Lung (tissue), 17 donors: ENCODE measurements at places on chromosomes 3 and 15.

DNA sequence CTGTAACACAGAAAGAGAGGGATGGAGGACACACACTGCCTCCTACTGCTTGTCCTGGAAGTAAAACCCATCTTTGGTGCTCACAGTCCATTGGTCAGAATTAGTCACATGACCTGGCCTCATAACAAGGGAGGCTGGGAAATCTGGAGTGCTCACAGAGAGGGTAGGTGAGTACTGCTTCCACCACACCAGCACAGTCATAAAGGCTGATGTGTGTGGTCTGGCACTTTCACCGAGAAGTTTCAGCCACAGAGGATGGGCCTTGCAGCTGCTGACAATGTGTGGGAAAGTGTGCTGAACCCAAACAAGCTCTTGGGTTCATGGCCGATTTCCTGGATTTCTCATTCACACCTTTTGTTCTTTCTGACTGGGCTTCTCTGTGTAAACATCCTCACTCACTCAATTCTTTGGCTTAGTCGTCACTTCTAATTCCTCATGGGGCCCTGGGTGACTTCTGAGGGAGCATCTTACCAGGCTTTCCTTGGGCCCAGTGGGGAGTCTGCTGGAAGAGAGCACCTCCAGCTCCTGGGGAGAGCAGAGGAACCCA, 100.7 kb downstream of the ASB7 start:
- DNase-seq = peak; percentile 29

DNA sequence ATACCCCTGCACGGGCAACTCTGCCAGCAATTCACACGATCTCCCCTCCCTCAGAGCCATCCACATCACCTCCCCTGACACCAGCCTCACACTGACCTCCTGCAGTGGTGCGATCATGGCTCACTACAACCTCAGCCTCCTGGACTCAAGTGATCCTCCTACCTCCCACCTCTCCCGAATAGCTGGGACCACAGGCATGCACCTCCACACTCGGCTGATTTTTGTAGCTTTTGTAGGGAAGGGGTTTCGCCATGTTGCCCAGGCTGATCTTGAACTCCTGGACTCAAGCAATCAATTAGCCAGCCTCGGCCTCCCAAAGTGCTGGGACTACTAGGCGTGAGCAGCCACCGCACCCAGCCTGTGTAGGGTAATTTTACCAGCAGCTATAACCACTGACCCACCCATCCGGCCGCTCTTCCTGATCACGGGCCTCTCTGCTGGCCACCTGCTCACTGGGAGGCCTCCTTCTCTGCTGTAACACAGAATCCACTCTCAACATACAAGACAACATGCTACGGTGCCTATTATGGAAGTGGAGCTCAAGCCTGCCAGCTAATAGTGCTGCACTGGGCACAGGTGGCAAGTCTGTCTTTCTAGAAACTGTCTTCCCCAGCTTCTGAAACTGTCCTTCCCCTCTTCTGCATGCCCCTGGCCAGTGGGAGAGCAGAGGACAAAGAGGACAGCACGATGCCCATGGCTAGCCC, 4.6 kb downstream of the GP9 start:
- DNase-seq = no peak

DNA sequence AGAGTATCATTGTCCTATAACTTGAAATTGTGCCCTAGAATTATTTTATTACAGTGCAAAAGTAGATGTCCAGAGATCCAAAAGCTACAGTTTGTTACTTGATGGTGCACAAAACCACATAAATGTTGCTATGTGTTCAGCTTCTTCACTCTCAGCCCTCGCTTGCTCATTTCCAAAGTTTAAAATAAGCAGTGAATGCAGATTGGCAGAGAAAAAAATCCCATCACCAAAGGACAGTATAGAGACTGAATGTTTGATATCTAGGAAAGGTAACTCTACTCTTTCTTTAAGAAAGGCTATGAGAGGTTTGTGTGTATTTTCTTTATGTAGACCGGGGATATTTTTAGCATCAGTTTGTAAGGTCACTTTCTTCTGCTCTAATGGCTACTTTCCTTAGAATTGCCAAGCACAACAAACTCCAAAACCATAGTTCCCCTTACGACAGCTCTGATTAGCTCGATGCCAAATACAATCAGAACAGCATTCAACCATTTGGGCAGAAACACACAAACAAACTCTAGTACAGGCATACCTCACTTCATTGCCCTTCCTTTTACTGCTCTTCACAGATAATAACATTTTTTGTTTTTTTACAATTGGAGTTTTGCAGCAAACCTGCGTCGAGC, 164.1 kb upstream of the CCDC54 start:
- no peak for DNase-seq

DNA sequence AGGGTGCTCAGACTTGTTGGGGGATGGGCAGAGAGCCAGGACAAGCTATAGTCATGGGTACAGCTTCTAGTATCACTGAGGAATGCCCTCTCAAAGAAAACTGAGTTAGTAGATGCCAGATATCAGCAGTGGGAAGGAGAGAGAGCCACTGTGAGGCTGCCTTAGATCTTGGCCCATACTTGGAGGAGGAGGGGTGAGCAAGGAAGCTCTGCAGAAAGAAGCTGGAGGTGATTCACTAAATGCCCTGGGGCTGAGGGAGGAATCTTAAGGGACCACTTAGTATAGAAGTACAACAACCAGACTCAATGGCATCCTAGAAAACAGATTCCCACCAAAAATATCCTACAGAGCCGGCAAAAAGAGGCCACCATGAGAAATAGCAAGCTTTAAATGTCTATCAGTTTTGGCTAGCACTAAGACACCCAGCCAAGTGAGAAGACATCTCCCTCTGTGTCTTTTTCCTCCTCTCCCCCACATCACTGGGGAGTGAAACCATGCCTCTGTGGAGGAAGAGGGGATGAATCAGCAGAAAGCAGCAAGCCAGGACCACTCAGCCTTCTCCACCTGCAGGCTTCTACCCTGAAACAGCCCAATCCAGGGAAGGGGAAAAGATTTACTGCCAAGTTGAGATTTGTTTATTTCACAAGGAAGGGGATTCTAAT, 282.5 kb upstream of the STT3B start:
- no peak for DNase-seq

- no peak for DNase-seq
Observed at GRCh38 chr3:98557324-98558010, 25.7 kb downstream of the GPR15 start.

GRCh38 chr3:25038922-25039321, 389.1 kb upstream of the RARB start:
- peak; percentile 65 for DNase-seq

- DNase-seq = peak; percentile 10
Observed at GRCh38 chr3:155554777-155555451, 190.0 kb downstream of the PLCH1 start.

- no peak for DNase-seq
Observed at GRCh38 chr15:75033809-75034208, 10.4 kb downstream of the PPCDC start.

- no peak for DNase-seq
Observed at GRCh38 chr3:61862614-61863289, 301.4 kb downstream of the PTPRG start.

DNA sequence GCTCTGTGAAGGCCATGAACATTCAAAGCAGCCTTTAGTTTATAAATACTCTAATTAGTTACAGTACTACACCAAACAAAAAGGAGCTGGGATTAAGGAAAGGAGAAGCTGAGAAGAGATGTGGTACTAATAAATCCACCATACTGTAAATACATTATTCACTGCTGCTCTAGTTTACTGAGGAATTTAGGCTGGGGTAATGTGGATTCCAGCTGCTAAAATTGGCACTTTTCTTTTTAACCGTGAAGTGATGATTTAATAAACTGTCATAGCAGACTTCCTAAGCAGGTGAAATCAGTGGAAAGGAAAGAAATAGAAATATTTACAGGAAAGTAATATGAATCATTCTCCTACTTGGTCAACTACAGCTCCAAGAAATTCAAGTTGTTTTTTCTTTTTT, 88.7 kb downstream of the TFG start:
- no peak for DNase-seq

DNA sequence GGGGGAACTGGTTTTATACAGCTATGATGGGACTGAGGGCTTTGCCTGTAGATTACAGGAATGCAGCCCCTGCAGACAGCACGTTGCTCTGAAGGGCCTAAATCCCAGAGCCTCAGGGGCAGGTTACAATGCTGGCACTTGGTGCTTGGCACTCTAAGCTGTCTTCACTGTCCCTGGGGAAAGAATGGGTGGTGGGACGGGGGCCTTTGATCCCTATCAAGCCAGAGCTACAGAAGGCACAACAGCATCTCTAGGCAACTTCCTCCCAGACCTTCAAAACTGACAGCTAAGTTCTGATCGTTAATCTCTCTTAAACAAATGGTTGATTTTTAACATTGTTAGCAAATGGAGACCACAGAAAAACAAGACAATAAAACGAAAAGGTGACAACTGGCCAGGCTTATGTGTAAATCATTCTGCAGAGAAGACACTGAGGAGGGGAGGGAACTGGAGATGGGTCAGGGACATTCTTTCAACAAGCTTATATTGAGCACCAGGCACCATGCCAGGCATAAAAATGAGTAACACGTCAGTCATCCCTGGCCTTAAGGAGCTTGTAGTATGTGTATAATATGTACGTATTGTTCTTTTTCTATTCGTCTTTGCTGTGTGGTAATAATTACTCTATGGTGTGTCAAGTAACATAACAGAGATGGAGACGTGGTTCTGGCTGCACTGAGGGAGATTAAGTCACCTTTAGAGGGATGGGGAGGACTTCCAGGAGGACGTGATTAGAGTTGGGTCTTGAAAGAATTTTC, 49.1 kb downstream of the CA12 start:
- DNase-seq = no peak

- DNase-seq = no peak
Observed at GRCh38 chr3:83003917-83004316, 1242.5 kb upstream of the GBE1 start.

DNA sequence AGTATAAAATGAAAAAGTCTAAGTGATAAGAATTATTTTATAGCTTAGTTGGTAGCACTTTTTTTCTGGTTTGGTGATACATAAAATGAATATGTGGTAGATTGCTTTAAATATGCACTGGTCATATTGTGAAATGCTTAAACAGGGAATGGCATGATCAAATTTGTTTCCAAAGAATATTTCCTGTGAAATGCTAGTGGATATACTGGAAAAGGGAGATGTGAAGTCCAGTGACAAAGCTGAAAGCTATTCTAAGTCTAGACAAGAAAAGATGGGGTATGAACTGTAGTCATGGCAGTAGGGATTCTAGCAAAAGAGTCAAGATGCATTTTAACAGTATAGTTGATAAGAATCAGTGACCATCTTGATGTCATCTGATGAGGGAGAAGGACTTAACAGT, 98.9 kb upstream of the MME start:
- DNase-seq = no peak

- DNase-seq = no peak
Observed at GRCh38 chr3:54533856-54534255, 394.0 kb downstream of the LRTM1 start.

DNA sequence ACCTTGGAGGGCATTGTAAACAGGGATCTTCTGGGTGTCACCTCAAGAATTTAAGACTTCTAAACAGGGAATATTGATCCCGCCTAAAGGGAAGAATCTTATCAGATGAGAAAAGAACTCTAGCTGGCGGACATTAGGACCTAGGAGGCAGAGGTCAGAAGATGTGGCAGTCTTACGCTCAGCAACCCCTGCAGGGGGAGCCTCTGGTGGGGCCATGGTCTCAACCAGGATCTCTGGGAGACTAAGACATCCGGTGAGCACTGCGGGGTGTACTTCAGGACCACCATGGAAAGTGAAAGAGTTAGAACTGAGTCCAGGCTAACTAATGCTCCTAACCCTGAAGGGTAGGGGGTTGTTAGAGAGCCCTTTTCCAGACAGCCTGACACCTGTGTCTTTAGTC, 295.2 kb downstream of the VGLL3 start:
- no peak for DNase-seq

GRCh38 chr15:70269991-70270751, 172.5 kb upstream of the TLE3 start:
- peak; percentile 25 for DNase-seq

DNA sequence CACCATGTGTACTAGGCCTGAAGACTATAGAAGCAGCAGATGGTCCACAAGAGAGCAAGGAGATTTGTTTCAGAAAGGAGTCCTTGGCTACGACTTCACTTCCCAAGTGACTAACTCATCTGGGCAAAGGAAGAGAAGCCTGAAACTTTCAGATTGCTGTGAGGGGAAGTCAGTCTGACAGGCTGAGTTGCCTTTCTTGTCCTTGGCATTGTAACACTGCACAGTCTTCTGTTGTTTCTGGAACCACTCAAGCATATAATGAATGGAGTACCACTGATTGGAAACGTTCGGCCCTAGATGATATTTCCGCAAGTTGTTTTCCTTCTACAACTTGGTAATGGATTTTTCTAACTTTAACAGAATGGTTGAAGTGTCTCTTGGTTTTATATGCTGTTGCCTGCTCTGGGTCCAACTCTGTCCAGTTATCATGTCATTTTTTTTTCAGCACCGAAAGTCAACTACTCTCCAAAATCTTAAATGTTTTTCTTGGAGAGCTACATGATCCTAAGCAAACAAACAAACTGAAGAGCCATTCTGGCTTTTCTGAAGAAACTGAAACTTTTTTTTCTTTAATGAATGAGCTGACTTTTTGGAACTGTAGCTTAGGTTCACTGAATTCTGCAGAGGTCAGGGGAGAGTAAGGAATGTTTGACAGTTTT, 685.7 kb downstream of the MECOM start:
- peak; percentile 97 for DNase-seq

- no peak for DNase-seq
Observed at GRCh38 chr3:4642611-4643010, 149.5 kb downstream of the ITPR1 start.

DNA sequence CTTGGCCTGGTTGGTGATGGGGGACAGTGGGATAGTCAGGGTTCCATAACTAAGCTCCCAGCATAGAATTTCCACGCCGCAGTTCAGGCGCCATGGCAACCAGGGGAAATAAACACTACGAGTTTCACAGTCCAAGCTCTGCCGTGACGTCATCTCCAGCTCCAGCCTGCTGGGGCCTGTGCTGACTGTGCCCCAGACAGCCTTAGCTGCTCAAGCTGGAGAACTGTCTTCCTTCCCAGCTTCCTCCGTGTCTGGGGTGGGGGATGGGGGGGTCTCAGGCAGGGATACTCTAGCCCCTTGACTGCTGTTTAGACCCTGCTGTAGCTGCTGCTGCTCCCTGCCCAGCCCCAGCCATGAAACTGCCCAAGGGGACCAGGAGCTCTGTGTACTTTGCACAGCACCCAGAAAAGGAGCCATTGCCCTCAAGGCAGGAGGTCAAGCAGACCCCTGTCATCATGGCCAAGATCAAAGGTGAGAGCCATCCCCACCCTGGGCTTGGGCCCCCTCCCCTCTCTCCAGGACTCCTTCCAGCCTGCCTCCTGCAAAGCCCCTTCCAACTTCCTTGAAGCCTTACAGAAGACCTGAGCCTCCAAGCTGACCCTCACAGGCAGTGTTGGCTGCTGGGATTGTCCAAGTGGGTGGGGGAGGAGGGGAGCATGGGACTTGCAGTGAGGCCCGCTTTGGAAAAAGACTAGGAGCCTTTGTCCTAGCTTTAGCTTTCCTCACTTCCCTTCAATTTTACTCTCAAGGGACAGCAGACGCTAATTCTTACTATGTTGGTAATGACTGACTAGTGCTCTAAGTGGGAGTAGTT, 11.4 kb upstream of the CSPG4 start:
- DNase-seq = peak; percentile 99
